NCI-H1436 (cell line): ENCODE measurements at places on chromosomes 6 and 20.

GRCh38 chr6:33136310-33136900 is 55.9 kb downstream of the COL11A2 start:
- no peak for DNase-seq

- DNase-seq = no peak
These were observed 580.8 kb downstream of the BMP2 start for GRCh38 chr20:7348253-7348652.

DNA sequence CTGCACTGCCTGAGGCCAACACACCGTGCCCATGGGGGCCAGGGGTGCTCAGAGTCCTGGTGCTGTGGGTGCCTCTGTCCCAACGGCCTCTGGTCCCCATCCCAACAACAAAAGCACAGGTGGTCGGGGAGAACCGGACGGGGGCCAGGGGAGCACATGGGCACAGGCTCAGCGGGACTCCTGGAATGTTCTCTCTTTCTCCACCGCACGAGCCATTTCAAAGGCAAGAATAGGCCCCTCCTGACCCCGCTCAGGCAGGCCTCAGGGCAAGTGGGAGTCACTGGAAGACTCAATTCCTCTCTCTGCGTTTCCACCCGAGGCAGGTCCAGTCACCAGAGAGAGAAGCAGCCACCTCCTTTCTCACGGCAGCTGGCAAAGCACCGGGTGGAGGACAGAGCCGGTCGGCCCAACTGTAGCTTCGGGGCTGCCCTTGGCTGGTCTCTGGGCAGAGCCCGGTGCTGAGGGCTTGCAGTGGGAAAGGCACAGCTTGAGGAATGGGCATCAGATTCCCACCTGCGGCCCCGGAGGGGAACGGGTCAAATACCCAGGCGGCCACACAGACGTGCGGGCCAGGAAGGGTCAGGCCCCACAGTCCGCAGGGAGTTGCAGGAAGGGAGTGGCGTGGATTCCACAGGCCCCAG is 55.2 kb downstream of the KCNQ2 start:
- DNase-seq = no peak

DNA sequence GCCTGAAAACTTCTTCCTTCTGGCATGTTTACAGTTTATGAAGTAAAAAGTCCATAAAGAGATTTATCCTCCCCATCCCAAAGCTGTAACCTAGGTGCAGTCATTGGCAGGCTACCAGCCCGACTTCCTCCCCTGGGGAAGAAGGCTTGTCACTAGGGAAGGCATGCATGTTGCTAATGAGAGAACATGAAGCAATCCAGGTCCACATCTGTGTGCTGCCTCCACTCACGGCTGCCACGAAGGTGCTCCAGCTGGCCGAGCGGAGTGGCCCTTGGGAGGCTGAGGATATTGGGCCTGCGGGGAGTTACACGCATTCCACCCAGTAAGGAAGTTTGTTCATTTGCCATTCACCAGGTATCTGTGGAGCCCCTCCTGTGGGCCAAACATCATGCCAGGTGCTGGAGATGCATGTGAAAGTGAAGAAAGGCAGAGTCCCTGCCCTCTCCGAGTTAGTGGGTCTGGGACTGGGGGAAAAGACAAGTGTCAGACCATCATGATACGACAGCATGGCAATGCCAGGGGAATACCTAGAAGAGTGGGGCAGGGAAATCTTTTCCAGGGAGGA is 257.0 kb downstream of the NRN1 start:
- no peak for DNase-seq

DNA sequence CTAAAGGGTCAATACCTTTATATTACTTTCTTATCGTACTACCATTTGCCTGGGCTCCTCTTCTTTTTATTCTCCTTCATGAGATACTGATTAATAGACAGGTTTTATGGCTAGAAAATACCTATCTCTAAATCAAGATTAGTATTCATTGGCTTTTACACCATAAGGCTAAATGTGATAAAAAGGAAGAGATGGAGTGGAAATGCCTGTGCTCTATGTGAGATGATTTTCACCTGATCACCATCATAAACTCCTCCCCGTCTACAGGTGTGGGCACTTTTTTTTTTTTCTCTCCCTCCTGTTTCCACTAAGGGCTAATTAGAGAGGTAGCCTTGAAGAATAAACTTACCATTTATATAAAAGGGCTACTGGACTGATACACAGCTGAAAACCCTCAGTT is at the start of gene GLYATL3:
Gene GLYATL3 (plus strand): TSS at position 301 of the 400 bp plus-strand sequence. CDS start 12,068 bp downstream, outside the sequence.
- DNase-seq = no peak
